ENCODE measurements at places on chromosomes 7 and 10.

GRCh38 chr10:90674928-90675327, 182.9 kb downstream of the HTR7 start:
- peak; percentile 72 for DNase-seq

GRCh38 chr10:30870896-30871295, 160.8 kb downstream of the ZNF438 start:
- no peak for DNase-seq

DNA sequence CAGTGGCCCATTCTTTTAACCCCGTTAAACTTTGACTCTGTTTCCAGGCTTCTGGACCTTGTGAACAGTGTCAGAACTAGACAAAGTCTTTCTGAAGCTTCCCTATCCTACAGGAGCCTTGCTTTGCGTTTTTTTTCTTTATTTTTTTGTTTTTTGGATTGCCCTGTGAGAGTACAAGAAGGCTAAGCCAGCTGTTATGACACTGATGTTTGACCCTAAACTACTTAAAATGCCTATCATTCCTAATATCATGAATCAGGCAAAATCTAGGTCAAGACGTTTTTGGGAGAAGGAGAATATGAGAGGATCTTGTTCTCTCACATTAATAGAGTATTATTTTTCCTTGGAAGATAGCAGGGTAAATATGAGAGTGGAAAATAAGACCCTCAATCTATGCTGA, 79.8 kb downstream of the EPDR1 start:
- peak; percentile 26 for DNase-seq

- no peak for DNase-seq
Observed at GRCh38 chr10:88975377-88975720, 15.2 kb upstream of the FAS start.

DNA sequence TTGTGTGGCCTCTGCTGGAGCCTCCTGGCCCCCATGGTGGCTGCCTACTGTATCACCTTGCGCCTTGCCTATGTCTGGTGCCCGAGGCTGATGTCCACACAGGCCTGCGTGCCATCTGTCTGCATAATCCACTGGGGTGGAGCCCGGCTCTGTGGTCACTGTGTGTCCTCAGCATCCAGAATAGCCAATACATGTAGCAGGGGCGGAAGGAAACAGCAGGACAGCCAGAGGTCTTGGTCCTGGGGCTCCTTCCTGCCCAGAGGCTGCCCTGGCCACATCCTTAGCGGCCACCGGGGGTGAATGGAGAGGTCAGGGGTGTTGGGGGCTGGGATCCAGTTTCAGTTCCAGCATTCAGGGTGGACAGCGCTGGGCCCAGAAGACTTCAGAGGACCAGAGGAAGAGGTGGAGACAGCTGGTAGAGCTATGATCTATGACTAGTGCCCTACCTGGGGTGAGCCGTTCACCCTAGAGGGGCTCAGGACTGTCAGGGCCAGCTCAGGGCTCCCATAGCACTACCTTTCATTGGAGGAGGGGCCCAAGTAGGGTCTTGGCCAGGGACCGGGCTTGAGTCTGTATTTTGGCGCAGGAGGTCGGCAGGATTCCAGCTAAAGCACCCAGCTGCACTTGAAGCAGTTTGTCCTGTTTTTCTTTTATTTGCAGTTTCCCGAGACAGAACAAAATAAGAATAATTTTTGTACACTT, 15.9 kb downstream of the YKT6 start:
- no peak for DNase-seq

GRCh38 chr10:27192284-27192683, 37.1 kb downstream of the MASTL start:
- DNase-seq, result peak; percentile 74

GRCh38 chr10:34121781-34122622, 693.1 kb downstream of the PARD3 start:
- peak; percentile 53 for DNase-seq

Measured in fibroblast of skin of right biceps (primary cell).